ENCODE measurements at places on chromosomes 1 and 21.

- DNase-seq, result no peak
These were observed 317.7 kb upstream of the ESRRG start for GRCh38 chr1:217040711-217041455.

- no peak for DNase-seq
These were observed 25.6 kb downstream of the SGIP1 start for GRCh38 chr1:66559517-66559916.

- no peak for DNase-seq
These were observed 60.9 kb downstream of the FGGY start for GRCh38 chr1:59357645-59358320.

- DNase-seq, result no peak
These were observed 68.7 kb downstream of the HIVEP3 start for GRCh38 chr1:41850029-41850428.

GRCh38 chr1:219333626-219334025 is 159.9 kb downstream of the LYPLAL1 start:
- DNase-seq, result no peak

DNA sequence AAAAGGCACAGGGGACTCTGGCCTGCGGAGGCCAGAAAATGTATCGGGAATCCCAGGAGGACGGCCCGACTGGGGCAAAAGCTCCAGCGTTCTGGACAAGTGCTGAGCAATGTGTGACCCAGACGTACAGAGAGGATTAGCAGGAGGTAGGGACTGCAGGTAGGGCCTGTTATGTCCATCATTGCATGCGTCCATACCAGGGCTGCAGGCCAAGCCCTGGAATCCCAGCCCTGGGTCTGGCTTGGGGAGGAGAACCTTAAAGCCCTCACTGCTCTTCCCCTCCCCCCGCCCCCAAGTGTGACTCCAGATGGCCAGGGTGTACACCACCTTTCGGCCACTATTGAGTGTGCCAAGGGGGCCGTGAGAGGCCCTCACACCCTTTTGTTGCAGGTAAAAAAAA is 2.0 kb downstream of the RNF207 start:
- DNase-seq, result no peak

GRCh38 chr1:206004826-206005225 is 1.6 kb upstream of the RAB7B start:
- no peak for DNase-seq

- DNase-seq, result no peak
These were observed 2.9 kb downstream of the CRNN start for GRCh38 chr1:152411134-152411533.

DNA sequence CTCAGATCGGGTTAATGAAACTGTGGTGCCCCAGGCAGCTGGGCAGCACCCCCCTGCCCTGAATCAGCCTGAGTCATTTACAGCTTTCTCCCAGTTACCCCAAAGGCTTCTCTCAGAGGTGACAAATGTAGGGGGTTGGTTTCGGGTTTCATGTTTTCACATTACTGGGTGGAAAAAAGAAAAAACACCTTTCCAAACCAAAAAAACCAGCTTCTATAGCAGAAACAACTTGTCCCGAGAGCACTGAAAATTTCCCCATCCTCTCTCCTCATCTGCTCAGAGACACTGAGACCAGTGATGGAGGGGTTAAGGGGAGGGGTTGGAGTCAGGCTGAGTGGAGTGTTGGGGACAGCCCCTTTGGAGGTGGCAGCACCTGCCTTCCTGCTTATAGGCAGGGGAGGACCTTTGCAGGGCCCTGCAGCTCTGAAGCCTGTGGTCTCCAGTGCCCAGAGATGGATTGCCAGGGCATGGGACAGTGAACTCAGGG is 15.6 kb downstream of the UTP11 start:
- DNase-seq, result no peak
